Heart right ventricle (tissue), 16 donors: ENCODE measurements at places on chromosomes 16 and 17.

GRCh38 chr16:31107465-31107867 lies 720 bp upstream of the BCKDK start:
- no peak for DNase-seq

GRCh38 chr16:21033704-21034103 lies 116.9 kb downstream of the DNAH3 start:
- DNase-seq, result peak; percentile 34

GRCh38 chr16:56225017-56225742 lies 33.9 kb downstream of the GNAO1 start:
- DNase-seq, result no peak

DNA sequence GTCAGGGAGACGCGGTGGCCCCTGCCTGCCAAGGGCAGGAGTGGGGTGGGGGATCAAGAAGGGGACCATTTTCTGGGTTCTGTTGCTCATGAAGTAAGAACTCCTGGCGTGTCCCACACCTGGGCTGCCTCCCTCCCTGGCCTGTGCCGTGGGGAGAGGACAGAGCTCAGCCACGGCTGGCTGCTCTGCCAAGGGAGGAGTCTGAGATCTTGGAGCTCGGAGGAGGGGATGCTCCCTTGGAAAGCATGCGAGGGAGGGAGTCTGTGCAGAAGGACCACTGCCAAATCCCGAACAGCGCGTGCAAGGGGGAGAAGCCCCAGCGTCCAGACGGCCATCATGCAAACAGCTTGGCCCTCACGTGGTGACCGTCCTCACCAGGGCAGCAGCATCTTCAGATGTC lies 64.2 kb upstream of the ZNF469 start:
- no peak for DNase-seq

DNA sequence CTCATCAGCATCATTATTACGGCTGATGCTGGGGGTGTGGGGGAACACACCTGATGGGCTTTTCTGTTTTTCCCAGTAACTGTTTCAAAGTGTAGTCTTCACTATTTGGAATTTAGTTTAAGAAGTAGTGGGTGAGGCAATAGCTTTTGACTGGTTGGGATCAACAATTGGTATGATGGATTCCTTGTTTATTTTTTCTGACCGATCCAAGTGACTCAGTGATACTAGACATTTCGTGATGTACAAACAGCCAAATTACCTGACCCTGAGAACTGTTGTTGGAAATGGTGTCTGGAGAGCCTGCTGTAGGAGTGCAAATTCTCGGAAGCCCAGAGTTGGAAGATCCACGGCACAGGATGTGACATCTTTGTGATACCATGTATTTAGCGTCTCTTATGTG lies 204.2 kb downstream of the PRKCA start:
- DNase-seq, result no peak

GRCh38 chr17:39753514-39754160 lies 15.9 kb downstream of the GRB7 start:
- peak; percentile 75 for DNase-seq

- no peak for DNase-seq
Measured at GRCh38 chr16:22728167-22728836, 85.7 kb upstream of the HS3ST2 start.

DNA sequence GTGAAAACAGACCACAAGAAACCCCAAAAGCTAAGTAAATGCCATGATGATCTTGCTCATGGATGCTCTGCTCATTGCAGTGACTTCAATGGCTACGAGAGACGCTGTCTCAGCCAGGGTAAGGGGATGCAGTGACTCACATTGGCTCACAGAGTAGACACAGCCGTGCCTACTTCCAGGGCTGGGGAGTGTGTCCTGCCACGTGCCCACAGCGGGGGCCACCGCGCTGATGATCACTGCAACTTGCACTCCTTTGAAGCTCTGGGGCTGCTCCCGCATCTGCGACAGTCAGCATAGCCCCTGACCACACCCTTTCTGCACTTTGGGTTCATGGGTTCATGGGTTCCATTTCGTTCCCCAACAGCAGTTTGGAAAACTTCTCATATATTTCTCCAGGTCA lies 231.4 kb upstream of the RPL38 start:
- no peak for DNase-seq

- DNase-seq, result no peak
Measured at GRCh38 chr16:22191532-22192260, 14.4 kb upstream of the EEF2K start.

DNA sequence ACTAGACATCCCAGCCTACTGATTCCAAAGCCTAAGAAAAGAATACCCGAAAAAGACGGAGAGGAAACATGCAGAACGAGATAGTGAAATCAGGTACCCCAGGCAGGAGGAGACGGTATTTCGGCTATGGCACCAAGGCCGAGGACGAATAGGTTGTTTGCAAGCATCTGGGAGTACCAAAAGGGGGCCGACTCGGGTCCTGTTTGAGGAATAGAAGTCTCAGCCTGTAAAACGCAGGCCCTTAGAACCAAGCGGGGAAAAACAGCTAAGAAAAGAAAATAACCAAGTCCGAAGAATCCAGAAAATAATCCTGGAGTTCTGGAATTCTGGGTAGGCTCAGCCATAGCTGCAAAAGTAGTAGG lies 537 bp downstream of the SLC35B1 start:
- DNase-seq, result no peak

- no peak for DNase-seq
Measured at GRCh38 chr17:146546-146945, 9.2 kb downstream of the SCGB1C2 start.

DNA sequence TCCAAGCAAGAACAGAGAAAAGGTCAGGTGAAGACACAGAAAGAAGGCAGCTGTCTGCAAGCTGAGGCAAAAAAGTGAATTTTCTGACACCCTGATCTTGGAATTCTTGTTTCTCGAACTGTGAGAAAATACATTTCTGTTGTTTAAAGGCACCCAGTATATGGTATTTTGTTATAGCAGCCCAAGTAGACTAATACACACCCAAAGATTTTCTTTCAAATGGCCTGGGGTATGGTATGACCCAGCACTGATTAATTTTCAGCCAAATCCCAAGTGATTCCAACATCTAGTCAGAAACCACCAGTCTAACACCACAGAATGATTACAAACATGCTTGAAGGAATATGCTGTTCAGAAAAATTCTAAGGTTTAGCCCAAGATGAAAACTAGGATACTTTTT lies 36.8 kb downstream of the TRIM37 start:
- DNase-seq, result no peak

DNA sequence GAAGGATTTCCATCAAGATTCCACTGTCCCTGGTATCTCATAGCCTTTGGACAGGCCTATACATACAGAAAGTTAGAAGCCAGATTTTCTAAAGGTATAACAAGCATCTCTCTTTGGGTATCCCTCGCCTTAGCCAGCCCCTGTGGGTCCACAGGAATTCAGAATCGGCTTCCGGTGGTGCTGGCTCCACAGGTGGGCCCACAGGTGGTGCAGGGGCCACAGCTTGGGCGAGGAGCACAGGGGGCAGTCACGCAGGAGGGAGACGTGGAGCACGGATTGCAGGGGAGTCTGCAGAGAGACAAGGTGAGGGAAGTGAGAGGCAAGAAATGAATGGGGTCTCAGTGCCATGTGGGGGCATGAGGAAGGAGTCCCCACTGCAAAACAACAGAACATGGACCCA lies 3.5 kb downstream of the KRT38 start:
- no peak for DNase-seq

GRCh38 chr17:49926886-49927285 lies 42.1 kb upstream of the DLX4 start:
- DNase-seq, result peak; percentile 64

- no peak for DNase-seq
Measured at GRCh38 chr17:74150428-74151025, 53.0 kb upstream of the RPL38 start.

GRCh38 chr16:55478827-55479429 lies at the start of gene MMP2:
Gene MMP2, plus strand, starts transcription at chr16:55479198. Its CDS starts 282 bp downstream, at chr16:55479480.
- DNase-seq, result peak; percentile 81

DNA sequence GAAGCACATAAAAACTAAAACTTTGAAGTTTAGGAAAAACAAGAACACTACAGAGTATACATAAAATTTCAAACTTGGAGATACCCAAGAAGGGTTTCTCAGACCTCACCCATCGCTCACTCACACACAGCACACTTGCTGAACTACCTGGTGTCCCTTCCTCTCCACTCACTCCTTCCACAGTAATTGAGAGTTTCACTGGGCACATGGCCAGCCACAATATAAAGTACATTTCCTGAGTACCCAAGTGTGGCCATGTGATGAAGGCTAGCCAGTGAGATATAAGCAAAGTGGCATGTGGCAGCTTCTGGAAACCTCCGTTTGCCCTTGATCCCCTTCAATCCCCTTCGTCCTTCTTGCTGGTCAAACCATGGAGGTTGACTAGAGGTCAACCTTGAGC lies 11.9 kb downstream of the TOX3 start:
- DNase-seq, result no peak

DNA sequence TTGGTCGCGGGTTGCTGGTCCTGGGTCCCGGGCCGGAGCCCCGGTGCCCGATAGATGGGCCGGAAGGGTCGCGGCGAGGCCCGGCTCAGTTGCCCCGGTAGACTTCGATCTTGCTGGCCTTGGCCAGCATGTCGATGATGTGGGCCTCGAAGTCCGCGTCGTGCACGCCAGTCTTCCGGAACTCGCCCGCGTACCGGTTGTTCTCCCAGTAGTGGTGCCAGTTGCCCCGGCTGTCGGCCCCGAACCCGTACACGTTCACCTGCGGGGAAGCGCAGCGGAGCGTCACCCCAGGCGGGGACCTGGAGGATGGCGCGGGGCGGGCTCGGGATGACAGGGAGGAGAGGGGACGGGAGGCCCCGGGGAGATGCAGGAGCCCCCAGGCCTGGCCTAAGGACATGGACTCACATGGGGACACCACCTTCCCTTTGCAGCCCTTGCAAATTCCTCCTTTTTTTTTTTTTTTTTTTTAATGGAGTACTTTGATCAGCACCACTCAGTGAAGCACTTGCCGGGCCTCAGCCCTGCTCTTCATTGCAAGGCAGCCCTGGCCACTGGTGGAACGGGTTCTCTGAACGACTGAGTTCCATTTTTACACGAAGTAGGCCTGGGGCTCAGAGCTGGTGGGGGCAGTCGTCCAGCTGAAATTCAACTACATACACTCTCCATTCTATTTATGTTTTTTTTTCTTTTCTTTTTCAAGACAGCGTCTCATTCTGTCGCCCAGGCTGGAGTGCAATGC lies 35.1 kb downstream of the DDX19A start:
- DNase-seq, result no peak

DNA sequence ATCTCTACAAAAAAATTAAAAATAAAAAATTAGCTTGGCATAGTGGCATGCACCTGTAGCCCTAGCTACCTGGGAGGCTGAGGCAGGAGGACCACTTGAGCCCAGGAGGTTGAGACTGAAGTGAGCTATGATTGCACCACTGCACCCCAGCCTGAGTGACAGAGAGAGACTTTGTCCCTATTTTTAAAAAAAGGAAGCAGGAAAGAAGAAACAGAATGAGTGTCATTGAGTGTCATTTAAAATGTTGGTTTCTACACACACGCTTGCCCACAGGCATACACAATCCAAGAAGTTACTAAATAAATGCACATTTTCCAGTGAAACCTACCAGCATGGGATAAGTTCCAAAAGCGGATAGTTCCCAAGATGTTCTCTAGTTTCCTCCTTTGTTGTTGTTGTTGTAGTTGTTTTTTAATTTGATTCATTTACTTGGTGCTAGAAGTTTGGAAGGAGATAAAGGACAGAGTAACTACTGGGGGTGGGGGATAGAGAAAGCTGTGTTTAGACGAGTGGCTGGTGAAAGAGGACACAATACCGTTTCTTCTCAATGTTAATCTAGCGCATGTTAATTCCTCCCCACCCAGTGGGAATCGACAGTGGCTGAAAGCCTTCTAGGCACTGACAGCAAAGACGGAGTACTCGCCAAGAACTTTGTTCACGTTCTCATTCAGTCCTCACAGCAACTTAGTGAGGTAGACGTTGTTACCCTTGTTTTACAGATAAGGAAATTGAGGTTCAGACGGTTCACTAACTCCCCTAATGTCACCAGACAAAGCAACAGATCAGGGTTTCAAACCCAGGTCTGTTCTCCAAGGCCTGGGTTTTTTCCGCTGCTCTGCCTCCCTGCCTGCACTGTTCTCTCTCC lies 17.3 kb downstream of the MRPS23 start:
- no peak for DNase-seq

DNA sequence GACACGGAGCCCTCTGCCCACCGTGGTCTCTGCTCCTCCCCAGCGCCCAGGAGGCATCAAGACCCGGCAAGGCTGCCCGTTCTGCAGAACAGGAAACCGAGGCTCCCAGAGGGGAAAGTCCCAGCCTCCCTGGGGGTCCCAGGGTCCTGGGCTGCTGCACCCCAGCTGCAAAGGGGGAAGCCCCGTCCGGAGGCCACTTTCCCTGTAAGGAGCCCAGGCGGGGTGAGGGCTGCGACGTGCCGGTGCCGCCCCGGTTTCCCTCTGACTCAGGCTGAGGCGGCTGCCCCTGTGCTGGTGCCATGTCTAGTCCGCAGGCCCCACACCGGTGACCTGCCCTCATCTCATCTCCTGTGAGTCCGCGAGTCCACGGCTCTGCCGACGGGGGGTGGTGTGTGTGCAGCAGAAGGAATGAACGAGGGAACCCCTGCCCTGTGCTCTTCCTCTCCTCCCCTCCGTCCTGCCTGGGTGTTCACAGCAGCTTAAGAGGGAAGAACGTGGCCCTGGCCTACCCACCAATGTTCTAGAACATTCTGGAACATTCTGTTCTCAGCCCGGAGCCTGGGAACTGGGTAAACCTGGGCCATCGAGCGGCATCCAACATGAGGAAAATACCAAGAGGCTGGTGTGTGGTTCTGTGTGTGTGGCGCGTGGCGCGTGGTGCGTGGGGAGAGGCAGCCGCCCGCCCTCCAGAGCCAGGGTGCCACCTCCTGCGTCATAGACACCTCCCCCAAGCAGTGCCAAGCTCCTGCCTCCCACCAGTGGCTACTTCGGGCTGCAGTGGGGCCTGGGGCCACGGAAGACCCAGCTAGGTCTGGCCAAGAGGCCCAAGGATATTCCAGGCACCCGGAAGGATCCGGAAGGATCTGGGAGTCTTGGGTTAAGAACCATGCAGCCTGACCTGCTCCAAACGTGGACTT lies 7.0 kb upstream of the CBFA2T3 start:
- peak; percentile 9 for DNase-seq

- peak; percentile 87 for DNase-seq
Measured at GRCh38 chr16:57485916-57486857, at the start of gene DOK4. Gene DOK4, minus strand, starts transcription at chr16:57486493. Its CDS starts 6,986 bp downstream, at chr16:57479507.
